ENCODE measurements at places on chromosomes 6 and 20.
A peak's percentile ranks its signal among the peaks of the same experiment; 100 is the strongest.

GRCh38 chr20:1165941-1166340 lies 18.8 kb downstream of the TMEM74B start:
- DNase-seq: no peak

DNA sequence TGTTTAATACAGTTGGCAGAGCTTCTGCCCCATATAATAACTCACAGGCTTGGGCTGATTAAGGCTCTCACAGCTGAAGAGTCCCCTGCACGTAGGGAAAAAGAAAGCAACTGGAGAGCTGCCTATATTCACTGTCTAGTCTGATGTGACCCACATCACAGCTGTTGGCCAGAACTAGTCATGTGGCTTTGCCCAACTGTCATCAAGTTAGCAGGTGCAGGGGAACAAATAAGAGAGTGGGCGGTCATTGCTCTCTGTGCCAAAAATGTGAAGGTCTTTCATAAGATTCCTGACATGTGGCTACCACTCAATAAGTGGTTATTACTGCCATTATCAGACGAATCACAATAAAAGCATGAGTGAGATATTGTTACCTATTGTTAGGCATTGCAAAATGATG lies 665.2 kb downstream of the DOK5 start:
- no peak for DNase-seq

GRCh38 chr6:147278891-147279290 lies 74.7 kb downstream of the STXBP5 start:
- DNase-seq: no peak

- DNase-seq: no peak
Observed at GRCh38 chr6:37956711-37957275, 137.3 kb downstream of the ZFAND3 start.

GRCh38 chr20:46289432-46289831 lies 18.9 kb downstream of the CDH22 start:
- no peak for DNase-seq

- DNase-seq: no peak
Observed at GRCh38 chr20:20231528-20232298, 136.2 kb upstream of the INSM1 start.

GRCh38 chr20:39021748-39022147 lies 59.6 kb downstream of the DHX35 start:
- no peak for DNase-seq

- DNase-seq: peak; percentile 33
Observed at GRCh38 chr6:158399040-158399700, 86.9 kb downstream of the TULP4 start.

- DNase-seq: no peak
Observed at GRCh38 chr6:144594585-144594984, 309.4 kb downstream of the UTRN start.

- no peak for DNase-seq
Observed at GRCh38 chr6:89400912-89401399, 11.1 kb downstream of the RRAGD start.

DNA sequence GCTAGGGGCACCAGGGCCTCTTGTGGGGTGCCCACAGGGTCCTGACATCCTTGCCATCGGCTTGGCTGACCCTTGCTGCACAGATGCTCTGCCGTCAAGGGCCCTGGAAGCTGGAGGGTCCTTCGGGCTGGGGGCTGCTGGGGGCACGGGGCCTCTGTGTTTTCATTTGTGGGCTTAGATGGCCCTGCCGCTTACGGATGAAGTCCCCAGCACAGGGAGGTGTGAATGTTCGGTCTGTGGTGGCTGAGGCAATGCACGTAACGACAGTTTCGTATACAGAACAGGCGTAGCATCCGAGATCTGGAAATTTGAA lies 14.5 kb downstream of the SS18L1 start:
- DNase-seq: no peak

- no peak for DNase-seq
Observed at GRCh38 chr6:87905101-87905641, 142.5 kb upstream of the SPACA1 start.

- no peak for DNase-seq
Observed at GRCh38 chr6:148164645-148165044, 178.0 kb upstream of the SASH1 start.

- DNase-seq: no peak
Observed at GRCh38 chr6:151796842-151797530, 10.5 kb upstream of the ESR1 start.

DNA sequence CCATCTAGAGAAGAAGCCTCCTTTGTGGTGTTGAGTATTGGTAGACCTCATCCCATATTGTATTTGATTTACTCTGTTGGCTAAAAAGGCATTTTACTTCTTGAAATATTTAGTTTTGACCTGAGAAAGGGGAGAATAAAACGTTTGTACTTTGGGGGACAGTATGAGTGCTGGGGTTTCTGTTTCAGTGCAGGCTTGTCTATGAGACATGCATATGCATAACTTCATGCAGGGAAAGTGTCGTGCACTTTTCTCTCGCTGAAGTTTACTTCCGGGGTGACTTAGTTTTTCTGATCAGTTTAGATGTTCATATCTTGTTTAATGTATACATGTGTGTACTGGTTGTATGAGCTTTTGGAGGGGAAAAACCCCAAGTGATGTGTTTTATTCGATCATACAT lies 59.5 kb downstream of the UTRN start:
- no peak for DNase-seq

- peak; percentile 80 for DNase-seq
Observed at GRCh38 chr6:83884523-83884922, 25.0 kb downstream of the CYB5R4 start.
